BJ (cell line): ENCODE measurements at places on chromosomes 2 and 18. TPM values are rescaled to one million over a fixed set of nuclear protein-coding genes. Genes with fewer than 3 reads are reported as not detected.
A peak's percentile ranks its signal among the peaks of the same experiment; 100 is the strongest.

- DNase-seq: no peak
These were observed 152.8 kb downstream of the TFCP2L1 start for GRCh38 chr2:121132054-121132761.

GRCh38 chr18:77777163-77777562 lies 527.5 kb downstream of the GALR1 start:
- DNase-seq: no peak

GRCh38 chr2:57959390-57959789 lies 87.2 kb upstream of the VRK2 start:
- DNase-seq: no peak

DNA sequence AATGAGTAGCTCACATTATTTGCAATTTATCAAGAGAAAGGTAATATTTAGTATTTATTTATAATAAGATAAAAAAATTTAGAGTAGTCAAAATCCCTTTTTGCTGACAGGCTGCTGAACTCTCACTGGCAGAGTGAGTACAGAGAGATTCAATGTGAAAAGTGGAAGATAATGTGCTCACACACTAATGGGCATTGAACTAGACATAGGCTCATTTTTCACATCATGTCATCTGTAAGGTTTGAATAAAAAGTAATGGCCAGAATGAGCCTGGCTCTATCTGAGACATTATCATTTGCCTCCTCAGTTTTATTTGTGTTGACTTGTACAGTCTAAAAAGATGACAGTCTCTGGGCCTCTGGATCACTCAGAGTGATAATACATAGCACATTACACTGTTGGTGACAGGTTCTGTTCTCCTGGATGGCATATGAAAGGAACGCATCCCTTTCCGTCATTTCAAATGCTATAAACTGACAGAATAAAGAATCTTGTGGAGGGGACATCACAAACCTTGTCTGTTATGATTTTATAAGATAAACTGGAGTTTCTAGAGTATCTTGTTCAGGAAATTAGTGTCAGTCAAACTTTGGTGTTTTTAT lies 812.9 kb downstream of the NR4A2 start:
- DNase-seq: no peak

DNA sequence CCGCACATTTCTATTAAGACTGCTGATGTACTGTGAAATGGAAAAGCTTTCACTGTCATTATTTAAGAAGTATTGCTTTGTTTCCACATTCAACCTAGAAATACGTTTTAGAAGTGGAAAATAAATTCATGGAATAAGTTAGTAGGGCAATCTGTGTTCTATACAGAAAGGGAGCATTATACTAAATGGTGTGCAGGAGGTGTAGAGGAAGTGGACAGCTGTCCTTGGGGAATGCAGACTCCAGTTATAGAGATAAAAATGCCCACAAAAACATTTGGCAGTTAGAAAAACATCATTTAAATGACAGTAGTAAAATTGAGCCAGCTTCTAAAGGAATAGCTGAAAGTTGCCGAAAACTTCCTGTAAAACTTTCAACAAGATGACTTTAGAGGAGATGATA lies 46.8 kb downstream of the PIK3C3 start:
- DNase-seq: no peak

DNA sequence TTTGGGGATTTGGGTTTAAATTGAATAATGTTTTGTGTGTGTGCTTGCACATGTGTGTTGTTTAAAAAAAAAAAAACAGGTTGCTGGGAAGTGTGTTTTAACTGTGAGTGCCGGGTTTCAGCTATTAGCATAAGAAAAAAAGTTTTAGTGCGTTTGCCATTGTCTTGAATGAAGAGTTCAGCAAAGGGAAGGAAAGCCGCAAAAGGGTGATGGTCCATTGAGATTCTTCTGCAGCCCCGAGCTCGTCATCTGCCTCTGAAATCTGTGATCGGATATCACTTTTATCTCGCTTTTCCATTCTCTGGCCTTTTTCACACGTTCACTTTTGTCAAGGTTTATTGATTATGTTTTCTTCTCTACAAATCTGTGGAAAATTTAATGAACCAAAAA lies 4.7 kb downstream of the GLI2 start:
- DNase-seq: no peak

DNA sequence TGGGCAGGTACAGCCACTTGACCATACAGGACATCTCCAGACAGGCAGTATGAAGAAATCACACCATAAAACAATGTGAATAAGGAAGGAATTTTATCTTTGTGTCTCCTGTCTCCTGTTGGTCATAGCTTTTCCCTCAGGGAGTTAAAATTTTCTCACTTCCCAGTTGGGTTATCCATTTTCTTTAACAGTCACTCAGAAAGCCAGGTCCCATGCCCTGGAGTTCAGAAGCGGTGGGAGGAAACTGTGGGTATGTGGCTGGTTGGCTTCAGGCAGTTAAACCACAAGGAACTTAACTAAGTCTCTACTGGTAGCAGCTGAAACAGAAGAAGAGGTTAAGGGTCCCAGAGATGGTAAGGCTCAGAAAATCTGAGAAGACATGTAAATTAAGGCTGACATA lies 6.5 kb upstream of the SMAD2 start:
- no peak for DNase-seq

DNA sequence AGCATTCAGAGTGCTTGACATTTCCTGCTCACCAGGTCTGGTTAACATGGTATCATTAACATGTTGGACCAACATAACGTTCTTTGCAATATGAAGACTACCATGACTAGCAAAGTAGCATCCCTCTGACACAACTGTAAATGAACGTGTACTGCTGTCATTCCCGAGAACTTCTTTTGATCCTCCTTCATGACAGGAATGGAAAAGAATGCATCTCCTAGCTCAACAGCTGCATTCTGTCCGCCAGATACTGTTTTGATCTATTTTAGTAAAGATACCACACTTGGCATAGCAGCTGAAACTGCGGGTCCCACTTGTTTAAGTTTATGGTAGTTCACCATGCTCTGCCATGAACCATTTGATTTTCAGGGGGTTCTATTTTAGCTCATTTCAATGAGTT lies 144.2 kb upstream of the PARD3B start:
- DNase-seq: no peak

DNA sequence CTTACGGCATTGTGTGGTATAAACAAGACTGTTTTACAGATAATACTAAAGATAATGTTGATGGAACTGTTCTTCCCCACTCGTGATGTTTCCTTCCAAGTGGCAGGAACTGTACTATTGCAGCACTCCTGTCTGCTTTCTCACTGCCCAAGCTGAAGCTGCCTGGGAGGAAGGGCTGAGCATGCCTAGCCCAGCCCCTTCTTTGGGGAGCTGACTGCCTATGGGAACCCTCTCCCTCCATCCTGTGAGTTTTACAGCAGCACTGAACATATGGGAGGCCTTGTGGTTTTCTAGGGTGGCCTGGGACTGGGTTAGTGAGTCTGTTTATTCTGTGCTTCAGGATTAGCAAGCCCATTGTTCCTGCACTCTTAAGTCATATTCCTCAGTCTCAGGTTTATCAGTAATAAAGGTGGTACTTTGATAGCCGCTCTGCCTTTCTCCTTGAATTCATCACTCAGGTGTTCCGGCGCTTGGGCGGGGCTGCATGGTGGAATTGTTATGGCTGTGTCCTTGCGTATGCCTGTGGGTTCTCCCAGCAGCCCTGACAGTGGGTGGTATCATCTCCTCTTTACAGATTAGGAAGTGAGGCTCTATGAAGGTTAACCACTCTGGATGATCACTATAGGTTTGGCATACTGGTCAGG lies 379.7 kb downstream of the PTPRM start:
- no peak for DNase-seq

GRCh38 chr2:207825045-207825954 lies 55.6 kb upstream of the FZD5 start:
- DNase-seq: no peak

GRCh38 chr2:154952346-154952980 lies 254.0 kb downstream of the KCNJ3 start:
- DNase-seq: no peak

- no peak for DNase-seq
These were observed 22.4 kb downstream of the TEX51 start for GRCh38 chr2:126921066-126921465.

DNA sequence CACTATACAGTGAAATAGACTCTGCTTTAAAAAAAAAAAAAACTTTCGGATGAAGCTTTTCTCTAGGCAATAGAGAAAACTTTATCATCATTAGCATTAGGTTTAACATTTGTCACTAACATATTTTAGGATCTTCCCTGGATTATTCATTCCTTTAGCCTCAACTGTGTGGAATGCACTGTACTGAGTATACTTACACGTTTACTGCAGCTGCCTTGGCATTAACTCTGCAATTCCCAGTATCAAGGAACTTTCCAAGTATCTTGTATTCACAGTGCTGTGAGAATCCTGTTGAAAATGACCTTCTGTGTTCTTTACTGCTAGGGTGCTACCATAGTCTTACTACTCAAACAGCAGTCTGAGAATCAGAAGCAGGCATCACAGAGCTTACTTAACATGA lies 328.2 kb upstream of the COL3A1 start:
- no peak for DNase-seq

GRCh38 chr2:85132834-85133637 lies at the start of gene TCF7L1:
Gene TCF7L1 (plus strand): TSS chr2:85133392. CDS start chr2:85133685, 293 bp downstream.
- peak; percentile 35 for DNase-seq

Gene HTR2B
- 0.92 and 1.8 TPM in 2 replicates for polyA plus RNA-seq

Gene ADCYAP1
- 0.06 and 0.07 TPM in 2 replicates for polyA plus RNA-seq

Gene CFAP53
- polyA plus RNA-seq: 0.17 and 0.33 TPM in 2 replicates

Gene HOXD8
- 0.86 and 1.7 TPM in 2 replicates for polyA plus RNA-seq

Gene MBD5
- polyA plus RNA-seq: 20.4 and 28.1 TPM in 2 replicates

Gene C2orf80
- polyA plus RNA-seq: not detected in 2 replicates

Gene CHRNG
- not detected in 2 replicates for polyA plus RNA-seq

Gene SERPINB7
- 149 and 246 TPM in 2 replicates for polyA plus RNA-seq

Gene CCDC68
- 0.34 and 0.40 TPM in 2 replicates for polyA plus RNA-seq
